ENCODE measurements at places on chromosomes 2 and 18. TPM values are rescaled to one million over a fixed set of nuclear protein-coding genes. Genes with fewer than 3 reads are reported as not detected.
A peak's percentile ranks its signal among the peaks of the same experiment; 100 is the strongest.

GRCh38 chr2:175309799-175310198 lies 128.3 kb upstream of the ATP5MC3 start:
- H3K4me3 ChIP-seq = no peak overlapping the region
- H3K27me3 ChIP-seq = peaks cover 4% of the 10 kb centered on the region
- peak; percentile 10 for DNase-seq

DNA sequence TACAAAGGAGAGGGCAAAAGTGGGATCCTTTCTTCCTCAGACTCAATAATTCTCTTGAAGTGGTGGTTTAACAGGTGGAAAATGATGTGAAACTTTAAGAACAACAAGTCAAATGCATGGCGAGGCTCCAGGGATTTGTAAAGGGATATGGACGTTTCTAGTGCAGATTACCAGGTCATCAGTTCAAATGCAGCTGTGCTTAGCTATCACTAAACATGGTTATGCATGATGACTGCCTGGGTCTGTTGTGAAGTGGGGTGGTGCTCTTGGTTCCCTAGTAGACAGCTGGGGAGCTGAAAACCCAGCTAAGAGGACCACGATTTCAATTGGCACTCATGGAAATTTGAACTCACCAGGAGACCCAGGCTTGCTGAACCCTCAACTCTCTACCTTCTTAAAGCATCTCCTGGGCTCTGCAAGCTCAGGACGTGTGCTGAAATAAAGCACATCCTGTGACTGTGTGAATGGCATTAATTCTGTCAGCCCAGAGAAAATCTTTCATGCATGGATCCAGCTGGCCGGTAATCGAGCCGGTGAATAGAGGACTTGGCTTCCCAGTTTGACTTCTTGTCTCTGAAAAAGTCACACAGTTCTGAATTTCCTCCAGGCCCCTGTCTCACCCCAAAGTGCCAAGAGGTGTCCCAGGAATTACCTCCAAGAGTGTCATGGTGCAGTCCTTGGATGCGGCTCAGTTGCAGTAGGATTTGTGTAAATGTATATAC lies 146.1 kb downstream of the MTX2 start:
- H3K27me3 ChIP-seq = no peaks in the 10 kb centered on the region
- no peak overlapping the region for H3K27ac ChIP-seq
- DNase-seq = no peak
- H3K4me1 ChIP-seq = peaks cover 5% of the 10 kb centered on the region
- no peak overlapping the region for H3K4me3 ChIP-seq

Gene COLEC12
- total RNA-seq = 2.3 TPM

Gene AMER3
- total RNA-seq = not detected

Measured in IMR-90 (cell line).